ENCODE measurements at places on chromosomes 2 and 18.

DNA sequence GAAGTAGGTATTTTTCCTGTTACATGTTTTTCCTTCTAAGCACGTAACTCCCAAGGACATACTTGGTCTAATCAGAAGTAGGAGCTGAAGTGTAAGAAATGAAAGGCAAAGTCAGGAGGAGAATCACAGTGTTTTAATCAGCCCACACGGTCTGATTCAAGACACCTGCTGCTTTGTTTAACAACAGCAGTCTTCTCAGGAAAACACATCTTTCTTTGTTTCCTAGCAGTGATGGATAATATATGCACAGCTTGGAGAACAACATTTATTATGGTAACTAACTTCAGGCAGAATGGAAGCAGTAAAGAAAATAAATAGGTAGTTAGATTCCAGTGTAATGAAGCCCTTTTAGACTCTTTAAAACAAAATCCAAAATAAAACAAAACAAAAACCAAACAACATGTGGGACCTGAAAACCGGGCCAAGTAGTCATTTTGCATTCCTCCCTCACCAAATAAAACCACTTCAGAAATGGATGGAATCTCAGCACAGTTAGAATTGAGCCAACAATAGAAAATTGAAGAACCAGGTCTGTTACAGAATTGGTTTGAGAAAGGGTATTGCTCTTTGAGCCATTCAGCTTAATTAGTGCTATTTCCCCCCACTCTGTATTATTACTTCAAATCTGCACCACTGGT, 61.1 kb upstream of the UGP2 start:
- no peak for DNase-seq

GRCh38 chr2:221106241-221106640, 465.9 kb downstream of the EPHA4 start:
- DNase-seq: no peak

- DNase-seq: no peak
These were observed at the start of gene COLEC11 for GRCh38 chr2:3594493-3595281. COLEC11 (plus strand) TSS chr2:3595112; CDS start chr2:3604341, 9,229 bp downstream.

GRCh38 chr2:122034344-122034743, 278.9 kb downstream of the TSN start:
- no peak for DNase-seq

- DNase-seq: no peak
These were observed 79.0 kb downstream of the LBH start for GRCh38 chr2:30310371-30310770.

DNA sequence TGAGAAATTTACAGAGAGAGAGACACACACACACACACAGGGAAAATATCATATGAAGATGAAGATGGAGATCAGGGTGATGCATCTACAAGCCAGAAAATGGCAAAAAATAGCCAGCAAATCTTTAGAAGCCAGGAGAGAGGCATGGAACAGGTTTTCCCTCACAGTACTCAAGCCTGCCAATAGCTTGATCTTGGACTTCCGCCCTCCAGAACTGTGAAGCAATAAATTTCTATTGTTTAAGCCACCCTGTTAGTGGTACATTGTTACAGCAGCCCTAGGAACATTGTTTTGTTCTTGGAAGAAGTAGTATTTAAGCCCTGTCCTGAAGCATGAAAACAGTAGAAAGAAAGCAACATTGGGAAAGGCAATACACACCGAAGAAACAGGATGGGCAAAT, 292.0 kb upstream of the LRP1B start:
- DNase-seq: no peak

DNA sequence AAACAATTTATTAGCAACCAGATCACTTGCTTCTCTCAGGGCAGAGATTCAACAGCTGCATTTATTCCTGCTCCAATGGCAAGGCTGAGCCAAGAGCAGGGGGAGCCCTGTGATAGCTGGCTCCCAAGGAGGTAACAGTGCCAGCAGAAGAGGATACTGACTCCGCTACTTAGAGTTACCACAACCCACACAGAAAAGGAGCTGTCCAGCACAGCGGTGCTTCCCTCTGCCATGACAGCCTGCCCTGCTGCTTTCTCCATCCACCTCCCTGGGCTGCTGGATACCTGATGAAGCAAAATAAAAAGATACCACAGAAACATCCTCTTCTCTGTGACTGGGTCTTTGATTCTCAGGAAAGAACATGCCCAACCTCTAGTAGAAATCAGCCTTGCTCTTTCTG, 467.2 kb downstream of the LRRTM4 start:
- DNase-seq: no peak

- peak; percentile 38 for DNase-seq
These were observed 88.5 kb downstream of the SH3RF3 start for GRCh38 chr2:109217362-109218086.

DNA sequence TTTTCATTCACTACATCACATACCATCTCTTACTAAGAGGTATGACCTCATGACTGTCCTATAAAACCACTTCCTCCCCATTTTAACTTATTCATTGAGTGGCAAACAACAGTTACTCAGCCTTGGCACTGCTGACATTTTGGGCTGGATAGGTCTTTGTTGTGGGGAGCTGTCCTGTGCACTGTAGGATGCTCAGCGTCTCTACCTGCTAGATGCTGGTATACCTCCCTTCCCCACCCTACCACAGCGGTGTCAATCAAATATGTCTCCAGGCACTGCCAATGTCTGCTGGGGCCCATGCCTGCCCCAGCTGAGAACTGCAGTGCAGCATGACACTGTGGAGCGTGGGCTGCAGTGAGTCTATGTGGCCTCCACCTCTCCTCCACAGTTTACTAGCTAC, 76.3 kb upstream of the MGAT4A start:
- no peak for DNase-seq

- DNase-seq: no peak
These were observed 60.5 kb downstream of the DSEL start for GRCh38 chr18:67455890-67456501.

DNA sequence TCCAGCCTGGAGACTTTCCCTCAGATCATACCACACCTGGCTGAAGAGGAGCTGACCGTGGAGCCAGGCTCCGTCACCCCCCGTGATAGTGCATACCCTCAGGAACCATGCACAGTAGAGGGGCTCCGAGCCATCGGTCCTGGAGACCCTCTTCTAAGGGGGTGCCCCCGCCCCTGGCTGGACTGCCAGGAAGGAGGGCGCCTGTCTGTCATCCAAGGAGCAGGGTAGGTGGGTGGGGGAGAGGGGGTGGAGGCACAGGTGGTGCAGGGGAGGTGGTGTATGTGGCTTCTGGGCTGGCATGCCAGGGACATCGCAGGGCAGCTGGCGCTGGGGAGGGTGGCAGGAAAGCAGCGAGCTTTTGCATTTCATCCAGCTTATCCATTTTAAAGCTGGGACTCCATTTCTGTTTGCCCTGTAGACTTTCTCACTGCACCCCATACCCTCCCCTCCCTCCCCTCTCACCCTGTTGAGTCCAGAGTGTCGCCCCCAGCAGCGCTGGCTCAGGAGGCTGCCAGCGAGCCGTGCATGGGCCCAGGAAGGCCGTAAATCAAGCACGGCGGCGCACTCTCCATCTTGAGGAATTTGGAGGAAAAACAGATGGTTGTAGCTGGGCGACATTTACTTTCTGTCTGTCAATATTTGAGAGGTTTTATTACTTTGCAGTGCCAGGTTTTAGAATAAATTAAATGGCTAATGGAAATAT, 56.2 kb upstream of the HS6ST1 start:
- DNase-seq: no peak

GRCh38 chr2:136736236-136736635, 29.1 kb upstream of the THSD7B start:
- DNase-seq: no peak

DNA sequence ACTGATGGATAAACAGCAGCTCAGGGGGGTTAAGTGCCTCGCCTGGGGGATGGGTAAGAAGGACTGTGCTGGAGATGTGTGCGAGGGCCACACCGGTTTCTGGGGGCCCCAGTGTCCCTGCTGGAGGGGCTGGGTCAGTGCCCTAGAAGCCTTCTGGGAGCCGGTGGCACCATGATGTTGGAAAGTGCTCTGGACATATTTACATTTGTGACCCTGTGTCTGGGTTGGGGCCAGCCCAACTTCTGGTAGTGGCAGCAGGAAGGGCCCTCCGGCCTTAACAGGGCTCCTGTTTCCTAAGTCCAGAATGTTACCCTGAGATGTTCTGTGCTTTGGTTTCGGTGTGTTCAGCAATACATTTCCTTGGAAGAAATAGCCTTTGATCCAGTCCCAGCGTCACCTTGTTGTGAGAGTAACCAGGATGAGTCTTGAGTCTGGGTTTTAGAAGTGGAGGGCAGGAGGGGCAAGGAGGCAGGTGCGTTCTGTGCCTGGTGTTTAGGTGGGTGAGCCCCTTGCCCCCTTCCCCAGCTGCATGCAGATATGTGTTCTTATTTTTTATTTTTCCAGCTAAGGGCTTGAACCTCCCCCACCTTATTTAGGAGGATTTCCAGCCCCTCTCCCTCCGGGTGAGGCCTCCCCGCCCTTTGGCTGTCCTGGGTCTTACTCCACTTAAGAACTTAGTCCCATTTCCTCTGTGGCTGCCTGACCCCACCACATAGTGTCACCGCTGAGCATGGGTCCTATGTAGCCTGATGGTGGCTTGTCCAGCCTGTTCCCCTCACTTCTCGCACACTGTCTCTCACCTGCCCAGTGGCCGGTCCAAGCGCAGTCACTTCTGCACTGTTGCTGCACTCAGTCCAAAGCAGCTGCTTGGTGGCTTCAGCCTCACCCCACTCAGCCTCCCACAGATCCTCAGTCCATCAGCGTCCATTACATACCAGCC, 132.7 kb upstream of the HS6ST1 start:
- no peak for DNase-seq

DNA sequence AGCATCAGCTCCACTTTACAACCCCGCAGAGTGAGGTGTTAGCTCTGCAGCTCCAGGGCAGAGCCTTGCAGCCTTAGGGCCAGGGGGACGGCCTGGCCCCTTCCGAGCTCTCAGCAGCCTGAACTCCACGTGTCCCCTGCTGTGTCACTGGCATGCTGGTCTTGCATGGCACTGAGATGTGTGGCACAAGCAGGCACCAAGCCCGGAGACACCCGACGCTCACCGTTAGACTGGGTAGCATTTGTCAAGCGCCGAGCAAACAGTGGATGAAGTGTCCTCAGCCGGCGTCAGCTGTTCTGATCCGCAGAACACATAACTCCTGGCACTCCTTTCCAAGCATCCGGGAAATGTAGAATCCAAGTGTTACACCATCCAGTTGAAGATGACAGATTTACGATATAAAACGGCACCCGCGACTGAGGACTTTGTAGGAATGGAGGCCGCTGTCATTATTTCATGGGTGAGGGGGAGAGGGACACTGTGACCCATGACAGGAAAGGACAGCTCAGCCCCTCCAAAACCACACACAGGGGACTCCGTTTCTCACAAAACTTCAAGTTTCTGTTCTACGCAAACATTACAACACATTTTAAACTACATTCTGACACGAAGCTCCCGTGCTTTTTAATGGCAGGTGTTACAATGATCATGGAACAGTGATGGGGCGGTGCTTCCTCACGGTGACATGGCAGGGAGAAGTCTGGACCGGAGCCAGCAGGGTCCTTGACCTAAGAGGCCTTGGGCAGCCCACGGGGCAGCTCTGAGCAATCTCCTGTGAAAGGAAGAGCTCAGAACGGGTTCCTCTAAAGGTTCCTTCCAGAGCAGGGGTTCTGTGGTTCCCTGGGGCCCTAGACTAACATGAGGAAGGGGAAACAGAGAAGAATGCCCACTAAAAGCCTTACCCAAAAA, 89.4 kb downstream of the HDAC4 start:
- DNase-seq: no peak

- no peak for DNase-seq
These were observed 243.6 kb downstream of the OSR1 start for GRCh38 chr2:19114754-19115231.

GRCh38 chr2:18976168-18976961, 382.1 kb downstream of the OSR1 start:
- peak; percentile 87 for DNase-seq

DNA sequence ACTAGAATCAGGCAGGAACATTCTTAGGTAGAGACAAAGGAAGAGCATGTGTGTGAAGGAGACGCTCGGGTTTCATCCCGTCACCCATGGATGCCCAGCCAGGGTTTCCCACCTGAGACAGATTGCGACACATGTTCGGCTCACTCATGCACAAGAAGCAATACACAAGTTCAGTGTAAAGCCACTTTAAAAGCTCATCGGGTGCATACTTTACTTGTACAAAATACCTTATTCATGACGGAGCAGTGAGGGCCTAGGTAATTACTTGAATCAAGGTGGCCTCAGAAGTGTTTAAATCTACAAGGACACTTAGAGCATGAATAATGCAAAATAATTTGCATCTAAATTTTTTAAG, 42.0 kb downstream of the ZEB2 start:
- DNase-seq: no peak

DNA sequence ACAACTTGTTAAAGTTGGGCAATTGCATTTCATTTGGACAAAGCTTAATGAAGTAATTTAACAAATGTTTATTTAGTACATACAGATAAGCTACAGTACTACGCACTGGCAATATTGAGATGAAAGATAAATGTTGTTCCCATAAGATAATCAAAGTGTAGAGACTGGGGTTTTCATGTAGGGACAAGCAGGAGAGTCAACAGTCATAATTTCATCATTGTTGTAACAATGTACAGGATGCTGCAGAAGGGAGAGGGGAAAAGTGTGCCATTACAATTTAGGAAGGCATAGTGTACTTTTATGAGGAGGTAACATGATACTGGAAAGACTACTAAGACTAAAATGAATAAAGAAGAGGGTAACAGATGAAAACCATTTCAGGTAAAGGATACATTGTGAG, 441.6 kb downstream of the ERBB4 start:
- no peak for DNase-seq

GRCh38 chr18:49011291-49011746, 60.6 kb upstream of the SMAD7 start:
- no peak for DNase-seq

- DNase-seq: peak; percentile 45
These were observed 89.6 kb downstream of the ITGB1BP1 start for GRCh38 chr2:9333591-9334171.

- DNase-seq: no peak
These were observed 17.2 kb downstream of the EPHA4 start for GRCh38 chr2:221554769-221555493.

GRCh38 chr2:179511105-179511789, 246.6 kb upstream of the SESTD1 start:
- no peak for DNase-seq

- DNase-seq: no peak
These were observed 45.6 kb downstream of the PAIP2B start for GRCh38 chr2:71181316-71181715.

- DNase-seq: no peak
These were observed 138.9 kb upstream of the NABP1 start for GRCh38 chr2:191539068-191539467.

DNA sequence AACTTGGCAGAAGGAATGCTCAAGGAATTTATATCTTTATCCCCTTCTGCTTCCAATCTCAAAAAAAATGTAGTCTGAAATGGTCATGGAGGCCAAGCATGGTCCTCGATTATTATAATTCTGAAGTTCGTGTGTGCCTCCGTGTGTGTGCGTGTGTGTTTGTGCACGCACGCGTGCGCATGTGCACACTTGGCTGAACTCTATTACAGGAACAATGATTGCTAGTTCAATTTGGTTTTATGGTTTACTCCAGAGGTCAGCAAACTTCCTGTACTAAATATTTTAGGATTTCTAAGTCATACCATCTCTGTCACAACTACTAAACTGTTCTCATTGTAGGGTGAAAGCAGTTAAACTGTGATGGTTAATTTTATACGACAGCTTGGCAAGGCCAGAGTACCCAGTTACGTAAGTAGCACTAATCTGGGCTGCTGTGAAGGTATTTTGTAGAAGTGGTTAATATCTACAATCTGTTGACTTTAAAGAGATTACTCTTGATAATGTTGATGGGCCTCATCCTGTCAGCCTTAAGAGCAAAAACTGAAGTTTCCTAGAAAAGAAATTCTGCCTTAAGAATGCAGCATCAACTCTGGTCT, 5.8 kb upstream of the MARCHF7 start:
- peak; percentile 12 for DNase-seq

GRCh38 chr2:133526530-133527300, 41.5 kb downstream of the NCKAP5 start:
- no peak for DNase-seq
